ENCODE measurements at places on chromosomes 4 and X.

GRCh38 chr4:8467016-8467415 lies 26.4 kb downstream of the TRMT44 start:
- no peak for DNase-seq

GRCh38 chr4:159060161-159060560 lies 42.7 kb upstream of the RAPGEF2 start:
- no peak for DNase-seq

DNA sequence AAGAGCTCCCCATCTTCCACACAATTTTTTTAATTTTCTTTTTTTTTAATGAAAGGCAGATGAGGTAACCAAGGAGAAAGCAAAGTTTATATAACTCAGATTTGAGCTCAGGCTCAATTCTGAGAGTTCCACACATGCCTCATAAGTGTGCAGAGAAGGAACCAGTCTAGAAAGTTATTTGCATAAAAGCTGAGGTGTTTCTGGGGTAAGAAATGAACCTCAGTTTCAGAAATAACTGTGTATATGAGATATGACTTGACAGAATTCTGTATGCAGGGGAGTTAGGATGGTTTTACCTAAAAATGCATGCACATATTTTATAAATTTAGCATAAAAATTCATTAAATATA lies 51.3 kb downstream of the DTHD1 start:
- DNase-seq, result no peak

- DNase-seq, result peak; percentile 65
These were observed 10.9 kb downstream of the DCK start for GRCh38 chr4:71004281-71004851.

GRCh38 chr4:102438396-102439235 lies 62.5 kb upstream of the NFKB1 start:
- no peak for DNase-seq

DNA sequence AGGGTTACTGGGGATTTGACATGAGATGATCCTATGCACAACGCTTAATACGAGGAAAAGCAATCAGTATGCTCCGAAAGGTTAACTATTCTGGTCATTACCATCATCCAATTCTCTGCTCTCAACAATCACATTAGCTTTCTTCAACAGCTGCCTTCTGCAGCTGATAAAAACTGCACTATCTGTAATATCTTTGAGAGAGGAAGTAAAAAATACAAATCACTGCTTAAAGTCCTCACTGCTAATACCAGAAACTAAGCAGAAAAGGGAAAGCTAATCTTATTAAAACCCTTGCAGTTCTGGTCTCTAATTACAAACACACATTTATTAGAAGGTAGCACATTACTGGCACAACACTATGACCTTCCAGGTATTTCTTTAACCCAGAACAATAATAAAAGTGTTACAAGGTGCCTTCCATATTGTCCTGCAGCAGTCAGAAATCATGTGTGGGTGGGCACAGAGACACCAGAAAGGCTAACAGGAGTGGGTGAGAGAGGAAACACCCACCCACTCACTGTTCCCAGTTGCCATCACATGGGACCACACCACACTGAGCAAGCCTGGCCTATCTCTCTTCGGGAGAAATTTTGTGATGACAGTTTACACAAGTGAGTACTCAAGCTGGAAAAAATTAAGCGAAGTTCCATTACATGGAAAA lies 71.0 kb downstream of the RELL1 start:
- no peak for DNase-seq

Measured in CD4-positive, alpha-beta T cell treated with Interleukin-17A for 1 hour (primary cell).